ENCODE measurements at places on chromosomes 13 and 19.

DNA sequence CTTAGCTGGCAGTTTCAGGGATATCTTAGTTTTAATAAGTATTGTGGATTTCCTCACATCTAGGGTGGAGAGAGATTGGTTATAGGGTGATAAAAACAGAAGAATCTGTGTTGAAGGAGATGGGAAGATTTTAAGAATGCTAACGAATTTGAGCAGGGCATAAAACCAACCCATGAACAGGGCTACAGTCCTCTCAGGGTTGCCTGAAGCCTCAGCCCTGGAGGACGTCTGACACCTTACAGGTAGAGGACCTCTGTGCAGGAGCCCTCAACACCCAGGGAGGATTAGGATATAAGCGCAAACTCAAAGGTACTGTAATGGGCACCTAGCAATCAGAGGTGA lies 461 bp upstream of the WASF3 start:
- no peak for DNase-seq

DNA sequence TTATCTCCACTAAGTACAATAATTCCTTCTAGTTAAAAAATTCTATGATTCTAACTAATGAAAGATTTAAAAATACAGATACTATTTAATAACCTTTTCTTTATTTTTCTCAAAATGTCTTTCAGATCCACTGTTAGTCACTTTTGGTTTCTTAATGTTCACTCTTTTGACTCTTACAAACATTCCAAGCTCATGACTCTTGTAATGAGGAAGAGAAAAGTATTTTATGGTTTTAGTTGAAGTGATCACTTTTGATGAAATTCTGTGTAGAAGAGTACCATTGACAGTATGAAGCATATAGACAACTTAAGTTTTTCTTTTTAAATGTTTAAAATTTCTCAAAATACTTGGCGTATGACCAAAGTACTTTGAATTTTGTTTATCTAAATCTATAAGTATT lies 27.8 kb downstream of the COG3 start:
- DNase-seq: no peak

DNA sequence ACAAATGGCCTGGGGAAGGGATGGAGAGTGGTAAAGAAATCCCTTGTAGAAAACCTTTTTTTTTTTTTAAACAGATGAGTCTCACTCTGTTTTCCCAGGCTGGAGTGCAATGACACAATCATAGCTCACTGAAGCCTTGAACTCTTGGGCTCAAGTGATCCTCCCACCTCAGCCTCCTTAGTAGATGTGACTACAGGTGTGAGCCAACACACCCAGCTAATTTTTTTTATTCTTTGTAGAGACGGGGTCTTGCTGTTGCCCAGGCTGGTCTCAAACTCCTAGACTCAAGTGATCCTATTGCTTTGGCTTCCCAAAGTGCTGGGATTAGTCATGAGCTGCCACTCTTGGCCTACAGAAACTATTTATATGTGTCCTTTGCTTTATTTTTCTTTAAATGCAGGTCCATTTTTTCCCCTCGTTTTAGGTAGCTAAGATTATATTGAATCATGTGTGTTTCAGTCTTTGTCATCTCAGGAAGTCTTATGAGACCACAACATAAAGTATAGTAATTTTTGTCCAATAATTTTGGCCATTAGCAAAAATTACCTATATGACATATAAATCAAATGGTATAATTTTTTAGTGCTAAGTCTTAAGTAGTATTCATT lies 10.5 kb downstream of the LPAR6 start:
- no peak for DNase-seq

DNA sequence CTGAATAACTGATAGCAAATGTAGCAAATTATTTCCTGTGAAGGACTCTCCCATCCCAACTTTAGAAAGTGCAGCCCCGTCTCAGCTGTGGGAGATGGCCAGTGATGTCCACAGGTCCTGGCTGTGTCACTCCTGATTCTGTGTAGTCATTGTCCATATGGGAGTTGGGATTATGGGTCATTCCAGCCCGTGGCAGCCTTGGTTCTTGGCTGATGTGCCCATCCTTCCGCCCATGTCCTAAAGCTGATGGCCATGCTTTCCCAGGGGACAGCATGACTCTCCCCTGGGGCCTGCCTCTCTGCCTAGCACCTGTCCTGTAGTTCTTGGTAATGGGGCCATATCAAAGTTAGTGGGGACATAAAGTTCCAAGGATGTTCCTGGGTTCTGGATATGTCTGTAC lies 43.9 kb upstream of the C1QTNF9 start:
- DNase-seq: no peak

- DNase-seq: no peak
Observed at GRCh38 chr13:39804332-39805210, 149.1 kb downstream of the COG6 start.

GRCh38 chr19:18279516-18280246 lies 1.7 kb downstream of the JUND start:
- peak; percentile 88 for DNase-seq

DNA sequence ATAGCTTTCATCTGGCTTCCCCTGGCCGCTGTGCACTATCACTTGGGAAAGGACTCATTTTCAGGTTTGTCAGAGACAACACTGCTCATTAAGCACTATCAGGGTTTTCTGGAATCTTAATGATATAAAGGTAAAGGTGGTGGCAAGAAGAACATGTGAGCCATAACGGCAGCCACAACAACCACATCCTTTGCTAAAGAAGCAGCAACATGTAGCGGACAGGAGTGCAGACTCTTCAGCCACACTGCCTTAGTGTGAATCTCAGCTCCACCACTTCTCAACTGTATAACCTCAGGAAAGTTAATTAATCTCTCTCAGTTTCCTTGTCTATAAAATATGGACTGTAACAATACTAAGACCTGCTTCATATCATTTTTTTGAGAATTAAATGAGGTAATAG lies 24.1 kb upstream of the MIR17HG start:
- DNase-seq: no peak

GRCh38 chr19:41590936-41591335 lies 15.0 kb downstream of the CEACAM21 start:
- DNase-seq: no peak

DNA sequence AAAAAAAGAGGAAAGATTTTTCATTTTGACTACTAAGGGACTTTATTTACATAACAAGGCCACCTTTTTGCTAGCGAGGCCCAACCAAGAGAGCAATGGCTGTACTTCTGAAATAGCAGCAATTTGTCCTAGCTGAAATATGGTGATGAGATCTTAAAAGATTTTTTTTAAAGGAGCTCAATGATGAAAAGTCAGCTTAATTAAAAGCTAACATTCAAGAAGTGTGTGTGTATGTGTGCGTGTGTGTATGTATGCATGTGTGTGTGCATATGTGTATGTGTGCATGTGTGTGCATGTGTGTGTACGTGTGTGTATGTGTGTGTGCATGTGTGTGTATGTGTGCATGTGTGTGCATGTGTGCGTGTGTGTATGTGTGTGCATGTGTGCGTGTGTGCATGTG lies 24.6 kb upstream of the TM9SF2 start:
- DNase-seq: no peak

- DNase-seq: no peak
Observed at GRCh38 chr13:22979952-22980351, 200.8 kb upstream of the SGCG start.

GRCh38 chr13:45621950-45622349 lies 6.4 kb upstream of the ERICH6B start:
- no peak for DNase-seq

DNA sequence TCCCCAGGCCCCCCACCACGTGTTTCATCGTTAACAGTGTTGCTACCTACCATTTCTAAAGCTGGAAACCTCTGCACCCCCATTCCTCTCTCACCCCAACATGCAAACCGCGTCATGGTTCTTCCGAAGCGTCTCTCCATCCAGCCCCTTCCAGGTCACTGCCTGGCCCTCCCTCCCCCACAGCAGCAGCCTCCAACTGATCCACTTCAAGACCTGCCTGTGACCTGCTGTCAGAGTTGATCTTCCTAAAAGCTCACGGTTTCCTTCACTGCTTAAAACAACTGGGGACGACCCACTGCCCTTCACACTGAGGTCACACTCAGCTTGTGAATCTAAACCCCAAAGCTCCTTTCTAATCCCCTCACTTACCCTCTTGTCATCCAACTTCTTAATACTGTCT lies 47.7 kb downstream of the STK24 start:
- no peak for DNase-seq

GRCh38 chr13:103229674-103230073 lies 163.5 kb upstream of the SLC10A2 start:
- DNase-seq: no peak

Data from stimulated activated CD4-positive, alpha-beta T cell treated with anti-CD3 and anti-CD28 coated beads, TNF-alpha, amount 100 ng/mL, for 48 hours (primary cell).